ENCODE measurements at places on chromosomes 1 and 21.

- peak; percentile 83 for DNase-seq
Observed at GRCh38 chr1:156146020-156146768, 7.2 kb upstream of the SEMA4A start.

DNA sequence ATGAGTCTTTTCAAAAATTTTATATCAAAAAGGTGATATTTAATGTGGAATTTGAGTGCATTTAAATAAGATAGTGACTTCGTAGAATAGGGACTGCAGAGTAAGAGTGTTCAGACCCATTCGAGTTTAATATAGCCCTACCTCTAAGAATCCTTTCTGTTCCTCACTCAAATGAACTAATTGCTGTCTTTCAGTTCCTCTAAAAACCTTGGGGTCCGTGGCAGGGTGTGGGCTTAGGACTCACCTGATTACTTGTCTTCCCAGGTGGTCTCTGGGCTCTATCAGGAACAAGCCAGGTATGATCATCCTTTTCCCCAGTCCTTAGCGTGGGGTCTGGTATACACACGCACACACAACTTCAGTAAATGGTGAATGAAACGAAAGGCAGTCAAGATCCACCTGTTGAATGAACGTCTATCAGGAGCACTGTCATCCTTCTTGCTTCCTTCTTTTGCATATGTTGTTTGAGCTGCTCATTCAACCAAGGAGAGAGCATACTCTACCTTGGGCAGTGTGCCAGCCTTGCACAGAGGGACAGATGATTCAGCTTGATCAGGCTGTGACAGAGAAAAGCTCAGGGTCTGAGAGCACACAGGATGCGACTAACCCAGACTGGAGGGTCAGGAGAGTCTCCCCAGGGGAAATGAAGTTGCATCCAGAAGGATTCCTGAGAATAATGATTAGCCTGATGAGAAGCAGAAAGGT is 1.2 kb upstream of the RNF11 start:
- DNase-seq, result peak; percentile 64

- no peak for DNase-seq
Observed at GRCh38 chr1:211127166-211127565, 6.8 kb downstream of the KCNH1 start.

DNA sequence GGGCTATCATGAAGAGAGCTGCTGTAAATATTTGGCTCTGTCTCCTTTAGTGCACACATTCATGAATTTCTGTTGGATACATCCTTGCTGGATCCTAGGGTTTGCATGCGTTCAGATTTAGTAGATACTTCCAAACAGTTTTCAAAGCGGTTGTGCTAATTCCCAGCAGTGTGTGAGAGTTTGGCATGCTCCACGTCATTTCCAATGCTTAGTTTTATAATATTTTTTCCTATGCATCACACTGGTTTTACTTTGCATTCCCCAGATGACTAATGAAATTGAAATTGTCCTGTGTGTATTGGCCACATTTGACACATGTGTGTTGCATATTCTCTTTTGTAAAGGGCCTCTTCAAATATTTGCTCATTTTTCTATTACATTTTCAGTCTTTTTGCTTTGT is 18.5 kb upstream of the AADACL3 start:
- no peak for DNase-seq

- DNase-seq, result no peak
Observed at GRCh38 chr1:175198332-175198731, 5.8 kb upstream of the KIAA0040 start.

DNA sequence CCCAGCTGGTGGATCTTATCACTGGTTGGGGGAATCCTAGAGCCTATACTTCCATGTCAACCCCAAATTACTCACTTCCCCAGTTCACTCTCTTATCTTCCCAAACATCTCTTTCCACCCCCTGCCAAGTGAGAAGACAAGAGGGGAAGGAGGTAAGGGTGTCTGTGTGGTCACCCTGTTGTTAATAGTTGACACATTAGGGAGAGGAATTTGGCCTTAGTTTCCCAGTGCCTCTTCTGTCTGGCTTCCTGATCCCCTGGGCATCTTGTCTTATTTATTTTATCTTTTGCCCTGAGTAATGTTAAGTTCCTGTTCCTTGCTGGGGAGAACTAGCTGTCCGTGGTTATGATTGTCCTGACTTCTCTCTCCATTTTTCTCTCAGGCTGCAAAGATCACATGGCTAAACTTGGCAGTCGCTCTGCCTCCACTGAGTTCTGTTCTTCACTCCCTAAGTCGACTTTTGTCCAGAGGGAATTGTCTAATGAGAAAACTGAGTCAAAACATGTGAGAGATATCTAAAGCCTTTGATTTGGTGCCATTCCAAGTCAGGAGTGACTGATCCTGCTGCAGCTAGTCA is 157.1 kb upstream of the SYT6 start:
- no peak for DNase-seq

DNA sequence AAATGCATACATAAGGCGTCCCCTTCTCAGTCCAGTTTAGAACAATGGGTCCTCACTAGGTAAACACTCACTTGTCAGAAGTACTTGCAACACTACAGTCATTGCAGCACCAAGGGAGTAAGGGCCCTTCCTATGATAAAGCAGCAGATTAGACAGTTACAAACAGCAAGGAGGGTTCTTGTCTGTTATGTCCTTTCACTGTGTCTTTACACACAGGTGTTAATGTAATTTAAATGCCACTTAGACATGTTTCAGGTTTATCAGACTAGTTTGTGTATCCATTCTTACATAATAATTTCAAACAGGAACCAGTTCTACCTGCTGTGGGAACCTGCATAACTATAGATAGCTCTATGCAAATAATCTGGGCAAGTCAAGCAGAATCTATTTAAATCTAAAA is 105.6 kb upstream of the USH2A start:
- DNase-seq, result no peak

DNA sequence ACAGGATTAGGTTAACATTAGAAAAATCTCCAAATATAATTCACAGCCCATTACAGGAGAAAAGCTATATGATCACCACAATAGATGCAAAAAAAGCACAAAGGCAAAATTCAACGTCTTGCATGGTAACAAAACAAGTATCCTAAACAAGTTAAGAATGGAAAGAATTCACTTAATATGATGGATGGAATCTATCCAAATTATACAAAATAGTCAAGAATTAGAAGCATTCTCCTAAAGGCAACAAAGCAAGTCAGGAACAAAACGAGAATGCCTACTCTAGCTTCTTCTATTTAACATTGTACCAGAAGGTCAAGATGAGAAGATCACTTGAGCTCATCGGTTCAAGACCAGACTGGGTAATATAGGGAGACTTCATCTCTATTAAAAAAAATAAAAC is 442.8 kb downstream of the SETD4 start:
- DNase-seq, result no peak

GRCh38 chr1:243471754-243472745 is 216.2 kb downstream of the SDCCAG8 start:
- peak; percentile 18 for DNase-seq

DNA sequence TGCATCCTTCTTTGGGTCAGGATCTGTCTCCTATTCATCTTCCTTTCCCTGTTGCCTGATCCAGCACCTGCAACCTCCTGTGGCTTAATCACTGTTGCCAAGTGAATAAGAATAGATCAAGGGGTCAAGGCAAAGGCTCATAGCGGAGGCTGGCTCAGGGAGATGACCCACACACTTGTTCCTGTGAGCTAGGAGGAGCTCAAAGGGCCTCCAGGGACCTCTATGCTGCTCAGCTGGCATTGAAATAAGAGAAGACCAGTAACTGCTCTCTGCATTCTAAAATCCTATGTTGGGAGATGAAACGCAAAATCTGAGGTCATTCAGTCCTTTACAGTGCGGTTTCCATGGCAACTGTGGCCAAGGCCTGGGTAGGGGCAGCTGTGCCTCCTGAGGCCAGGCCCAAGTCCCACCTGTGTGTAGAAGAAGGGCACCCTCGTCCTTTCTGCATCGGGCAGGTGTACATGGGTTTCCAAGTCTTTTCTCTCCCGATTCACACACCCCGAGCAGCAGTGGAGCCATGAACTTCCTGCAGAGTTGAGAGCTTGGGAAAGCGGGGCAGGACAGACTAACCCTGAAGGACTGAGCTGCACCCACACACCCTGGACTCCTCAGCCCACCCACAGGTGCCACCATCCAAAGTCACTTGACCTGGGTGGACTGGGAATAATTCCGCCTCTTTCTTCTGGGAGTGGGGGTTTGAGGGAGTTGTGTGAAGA is 27.8 kb upstream of the STUM start:
- DNase-seq, result no peak

DNA sequence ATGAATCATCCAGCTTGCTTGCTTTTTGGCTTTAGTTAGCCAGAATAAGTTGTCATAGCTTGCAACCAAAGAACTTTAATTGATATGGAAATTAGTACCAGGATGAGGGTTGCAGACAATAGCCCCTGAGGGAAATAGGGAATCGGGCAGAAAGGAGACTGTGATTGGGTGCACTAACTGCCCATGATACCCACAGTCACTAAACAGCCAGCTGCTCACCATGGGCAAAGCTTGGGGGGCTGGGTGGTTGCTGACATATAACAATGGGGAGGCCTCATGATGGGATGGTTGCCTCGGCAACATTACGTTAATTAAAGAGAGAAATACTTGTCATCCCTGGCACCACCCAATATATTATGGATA is 17.8 kb upstream of the PLA2G2E start:
- no peak for DNase-seq

DNA sequence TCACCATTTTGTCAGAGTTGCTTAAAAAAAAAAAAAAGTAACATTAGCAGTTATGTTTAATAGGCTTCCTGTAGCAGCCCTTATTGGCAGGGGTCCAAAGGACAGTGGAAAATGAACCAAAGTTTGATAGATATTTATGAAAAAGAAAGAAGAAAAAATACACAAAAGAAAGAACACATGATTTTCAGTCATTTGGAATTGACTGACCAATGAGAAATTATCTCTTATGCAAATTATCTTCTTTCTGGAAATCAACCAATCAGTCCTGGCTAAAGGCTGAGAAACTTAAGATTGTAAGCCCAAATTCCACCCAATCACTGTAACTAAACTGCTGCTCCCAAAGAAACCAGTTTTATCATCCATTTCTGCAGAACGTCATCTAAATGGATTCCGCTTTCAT is 282.4 kb downstream of the TM2D1 start:
- DNase-seq, result no peak

- peak; percentile 68 for DNase-seq
Observed at GRCh38 chr1:110615548-110616130, 9.5 kb upstream of the KCNA2 start.

GRCh38 chr1:47842228-47842919 is 154.8 kb downstream of the TRABD2B start:
- DNase-seq, result no peak

GRCh38 chr1:86714561-86715244 is 10.3 kb downstream of the SH3GLB1 start:
- no peak for DNase-seq

- DNase-seq, result no peak
Observed at GRCh38 chr1:167825419-167826079, 88.4 kb downstream of the ADCY10 start.

DNA sequence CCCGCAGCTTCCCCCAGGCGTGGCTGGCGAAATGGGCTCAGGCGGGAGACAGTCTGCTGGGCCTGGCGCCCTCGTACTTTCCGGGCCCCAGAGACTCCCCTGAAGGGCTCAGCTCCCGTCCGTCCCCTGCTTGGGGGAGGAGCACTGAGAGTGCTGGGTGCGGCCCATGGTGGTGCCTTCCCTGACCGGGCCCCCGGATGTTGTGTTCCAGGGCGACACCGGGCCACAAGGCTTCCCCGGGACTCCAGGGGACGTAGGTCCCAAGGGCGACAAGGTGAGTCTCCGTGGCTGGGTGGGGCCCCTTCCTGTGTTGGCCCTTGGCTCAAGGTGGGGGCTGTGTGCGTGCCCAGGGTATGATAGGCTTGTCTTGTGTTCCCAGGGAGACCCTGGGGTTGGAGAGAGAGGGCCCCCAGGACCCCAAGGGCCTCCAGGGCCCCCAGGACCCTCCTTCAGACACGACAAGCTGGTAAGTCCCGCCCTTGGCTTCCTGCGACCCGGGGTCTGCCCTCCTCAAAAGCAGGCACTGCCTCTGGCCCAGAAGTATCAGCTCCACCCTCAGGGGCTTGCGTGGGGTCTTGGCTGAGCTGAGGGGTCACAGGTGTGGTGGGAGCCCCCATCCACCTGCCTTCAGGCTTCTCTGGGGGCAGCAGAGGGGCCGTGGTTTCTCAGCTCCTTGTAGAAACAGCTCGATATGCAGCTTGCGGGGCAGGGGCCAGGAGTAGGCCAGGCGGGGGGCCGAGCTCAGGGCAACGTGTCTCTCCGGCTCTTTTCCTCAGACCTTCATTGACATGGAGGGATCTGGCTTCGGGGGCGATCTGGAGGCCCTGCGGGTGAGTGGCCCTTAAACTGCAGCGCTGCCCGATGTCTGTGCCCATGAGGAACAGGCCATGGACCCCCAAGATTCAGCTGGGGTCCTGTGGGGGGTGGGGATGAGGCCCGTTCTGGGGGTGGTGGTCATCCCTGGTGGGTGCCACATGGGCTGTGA is 62.3 kb downstream of the SLC19A1 start:
- DNase-seq, result peak; percentile 47

DNA sequence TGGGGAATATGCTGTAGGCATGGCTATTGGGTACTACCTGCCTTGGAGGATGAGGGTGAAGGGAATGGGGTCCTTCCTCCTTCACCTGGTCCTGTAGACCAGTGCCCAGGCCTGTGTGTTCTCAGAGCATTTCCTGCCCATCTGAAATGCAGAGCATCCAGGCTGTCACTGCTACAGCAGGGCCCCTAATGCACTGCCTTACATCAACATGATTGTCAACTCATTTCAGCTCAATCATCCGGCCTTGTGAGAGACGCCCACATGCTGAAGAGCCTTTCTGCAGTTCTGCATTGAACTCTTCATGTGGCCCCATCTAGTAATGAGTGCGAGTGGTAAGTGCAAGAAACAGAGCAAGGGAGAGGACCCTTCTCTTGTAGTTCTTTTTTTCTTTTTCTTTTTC is 39.8 kb upstream of the SRP9 start:
- DNase-seq, result no peak

GRCh38 chr1:46210561-46210960 is 7.4 kb downstream of the LURAP1 start:
- DNase-seq, result no peak

DNA sequence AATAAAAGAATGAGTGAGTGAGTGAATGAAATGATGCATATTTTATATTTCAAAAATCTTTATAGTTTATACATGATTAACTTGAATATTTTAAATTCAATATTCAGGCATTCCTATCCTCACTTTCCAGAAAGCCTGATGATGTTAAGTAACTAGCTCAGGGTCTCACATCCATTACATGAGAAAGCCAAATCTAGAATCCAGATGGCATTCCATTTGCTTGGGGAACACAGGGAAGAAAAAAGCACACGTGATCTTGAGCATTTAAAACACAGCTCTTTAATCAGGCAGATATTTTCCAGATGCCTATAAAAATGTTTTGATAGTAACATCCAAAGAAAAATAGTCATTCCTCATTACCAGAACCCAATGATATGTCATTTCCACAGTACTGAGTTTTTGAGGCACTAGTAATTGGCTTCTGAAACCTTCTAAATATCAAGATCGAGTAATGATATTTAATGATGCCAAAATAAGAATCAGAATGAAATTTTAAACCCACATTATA is 291.9 kb downstream of the DSCAM start:
- DNase-seq, result no peak

All from NB4 (cell line).